ENCODE measurements at places on chromosomes 16 and 17.
A peak's percentile ranks its signal among the peaks of the same experiment; 100 is the strongest.

- no peak for DNase-seq
These were observed 3.6 kb downstream of the KCNJ2 start for GRCh38 chr17:70172923-70173322.

- peak; percentile 28 for DNase-seq
These were observed 318.3 kb downstream of the PHKB start for GRCh38 chr16:47779201-47780016.

- DNase-seq = no peak
These were observed 5.7 kb upstream of the CISD3 start for GRCh38 chr17:38724337-38724988.

GRCh38 chr17:58005728-58006559 lies 1.1 kb downstream of the SRSF1 start:
- no peak for DNase-seq

DNA sequence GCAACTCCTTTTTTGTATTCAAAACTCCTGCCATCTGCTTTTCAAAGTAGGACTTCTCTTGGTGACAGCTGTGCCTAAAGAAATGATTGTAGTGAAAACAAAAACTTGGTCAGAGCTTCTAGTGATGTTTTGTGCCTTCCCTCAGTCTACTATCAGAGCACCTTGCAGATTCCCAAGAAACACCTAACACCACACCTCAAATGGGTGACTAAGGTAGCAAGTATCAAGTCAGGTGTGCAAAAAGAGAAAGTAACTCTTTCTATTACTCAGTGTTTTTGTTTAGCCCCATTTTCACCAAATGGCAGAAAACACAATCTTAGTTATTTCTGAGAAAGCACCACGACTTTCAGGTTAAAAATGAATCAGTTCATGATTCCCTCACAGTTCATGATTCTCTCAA lies 2.0 kb upstream of the PMFBP1 start:
- no peak for DNase-seq

DNA sequence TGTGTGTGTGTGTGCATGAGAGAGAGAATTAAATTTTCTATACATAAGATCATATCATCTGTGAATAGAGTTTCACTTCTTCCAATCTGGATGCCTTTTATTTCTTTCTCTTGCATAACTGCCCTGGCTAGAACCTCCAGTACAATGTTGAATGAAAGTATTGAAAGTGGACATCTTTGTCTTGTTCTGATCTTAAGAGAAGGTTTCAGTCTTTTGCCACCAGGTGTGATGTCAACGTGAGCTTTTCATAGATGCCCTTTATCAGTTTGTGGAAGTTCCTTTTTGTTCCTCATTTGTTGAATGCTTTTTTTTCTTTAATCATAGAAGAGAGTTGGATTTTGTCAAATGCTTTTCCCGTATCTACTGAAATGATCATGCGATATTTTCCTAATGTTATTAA lies 63.3 kb downstream of the RNF213 start:
- no peak for DNase-seq

DNA sequence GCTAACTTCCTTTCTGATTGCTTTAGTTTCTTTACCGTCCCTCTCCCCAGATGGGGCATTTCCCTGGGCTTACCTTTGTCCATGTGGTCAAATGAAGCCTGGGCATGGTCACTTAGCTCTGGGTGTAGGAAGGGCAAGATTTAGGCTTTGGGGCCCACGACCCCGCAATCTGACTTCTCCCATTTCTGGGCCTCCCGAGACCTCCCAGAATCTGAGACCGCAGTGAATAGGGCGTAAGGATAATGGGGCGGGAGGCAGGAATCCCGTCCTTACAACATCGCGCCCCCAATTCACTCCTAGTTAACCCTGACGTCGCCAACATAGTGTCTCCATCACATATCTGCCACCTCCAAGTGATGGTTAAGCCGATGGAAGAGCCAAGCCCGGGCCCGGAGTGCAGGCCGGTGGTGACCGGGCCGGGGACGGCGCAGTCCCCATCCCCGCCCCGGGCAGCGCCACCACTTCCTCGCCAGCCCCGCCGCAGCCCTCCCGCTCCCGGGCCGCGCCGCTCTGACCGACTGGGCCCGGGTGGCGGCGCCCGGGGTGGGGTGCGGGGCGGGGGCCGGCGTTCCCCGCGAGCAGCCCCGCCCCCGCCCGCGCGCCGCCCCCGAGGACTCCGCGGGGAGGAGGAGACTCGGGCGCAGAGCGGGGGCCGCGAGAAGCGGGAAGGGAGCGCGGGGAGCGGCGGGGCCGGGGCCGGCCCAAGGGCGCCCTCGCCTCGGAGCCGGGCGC lies at the start of gene RHBDL3:
RHBDL3 (plus strand) TSS at position 641 of the 732 bp plus-strand sequence. CDS start 358 bp downstream, outside the sequence.
- peak; percentile 52 for DNase-seq

DNA sequence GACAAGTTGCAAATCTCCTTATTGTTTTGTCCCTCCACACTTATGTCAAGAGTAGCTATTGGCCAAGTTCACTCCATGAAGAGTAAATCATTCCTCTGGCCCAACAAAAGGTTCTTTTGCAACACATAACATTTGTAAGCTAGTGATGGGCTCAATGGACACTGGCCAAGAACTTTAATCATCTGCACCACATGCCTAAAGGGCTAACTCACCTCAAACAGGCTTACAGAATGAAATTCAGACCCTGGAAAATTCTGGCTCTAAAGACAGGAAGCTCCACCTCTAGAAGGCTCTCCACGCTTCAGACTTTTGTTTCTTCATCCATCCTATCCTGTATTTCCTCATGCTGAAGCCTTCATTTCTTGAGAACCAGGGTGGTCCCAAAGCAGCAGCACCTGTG lies 10.9 kb upstream of the ANKFN1 start:
- no peak for DNase-seq

DNA sequence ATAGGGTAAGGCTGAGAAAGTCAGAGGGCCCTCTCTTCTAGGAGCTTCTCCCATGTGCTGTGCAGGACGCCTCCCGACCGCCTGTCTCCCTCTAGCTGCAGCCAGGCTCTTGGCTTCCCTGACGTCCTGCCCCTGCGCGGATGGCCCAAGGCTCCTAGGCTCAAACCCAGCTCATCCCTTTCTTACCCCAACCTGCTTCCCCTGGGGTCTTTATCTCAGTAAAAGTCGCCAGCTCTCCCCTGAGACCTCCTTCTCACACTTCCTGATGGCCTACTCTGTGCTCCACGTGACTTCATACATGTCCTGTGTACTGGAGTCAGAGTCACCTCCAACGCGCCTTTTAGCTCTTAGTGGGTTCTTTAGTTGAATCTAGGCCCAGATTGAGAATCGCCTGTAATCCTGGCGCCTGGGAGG lies 1.1 kb upstream of the ZNF747 start:
- DNase-seq = peak; percentile 86

DNA sequence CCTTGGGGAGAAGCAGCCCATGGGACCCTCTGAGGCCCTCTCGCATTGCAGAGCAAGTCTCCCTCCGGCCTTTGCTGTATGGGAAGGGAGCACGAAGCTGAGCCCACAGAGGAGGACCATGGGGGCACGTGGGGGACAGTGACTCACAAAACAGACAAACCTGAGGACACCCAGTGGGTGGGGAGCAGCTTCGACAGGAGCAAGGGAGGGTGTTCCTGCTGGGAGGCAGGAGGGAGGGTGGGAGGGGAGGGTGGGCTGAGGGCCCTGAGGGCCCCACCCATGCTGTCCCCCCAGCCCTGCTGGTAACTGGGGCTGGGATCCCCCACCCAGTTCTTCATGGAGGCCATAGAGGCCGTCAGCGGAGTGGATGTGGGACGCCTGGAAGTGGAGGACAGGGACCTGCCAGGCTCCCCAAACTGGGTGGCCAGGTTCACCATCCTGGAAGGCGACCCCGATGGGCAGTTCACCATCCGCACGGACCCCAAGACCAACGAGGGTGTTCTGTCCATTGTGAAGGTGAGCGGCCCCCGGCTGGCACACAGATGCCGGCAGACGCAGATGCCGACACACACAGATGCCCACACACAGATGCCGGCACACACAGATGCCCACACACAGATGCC lies 12.5 kb downstream of the SLC22A31 start:
- DNase-seq = no peak

- DNase-seq = no peak
These were observed 52.1 kb upstream of the SLC12A3 start for GRCh38 chr16:56812884-56813283.

DNA sequence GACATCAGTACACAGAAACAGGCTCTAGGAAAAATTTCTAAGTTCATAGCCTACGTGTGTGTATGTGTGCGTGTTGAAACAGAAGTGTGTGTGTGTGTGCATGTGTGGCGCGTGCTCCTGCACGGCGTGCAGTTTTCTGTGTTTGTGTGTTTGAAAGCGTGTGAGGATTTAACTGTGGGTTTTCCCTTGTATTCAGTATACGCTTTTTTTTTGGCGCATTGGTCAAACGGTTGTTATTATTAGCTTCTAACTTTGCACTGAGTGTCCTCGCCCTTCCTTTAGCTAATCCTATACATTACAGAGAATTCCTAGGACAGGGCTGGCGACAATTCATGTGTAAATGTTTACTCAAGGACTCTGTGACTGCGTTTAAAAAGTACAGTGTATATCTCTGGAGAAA lies 23.0 kb downstream of the TMC6 start:
- DNase-seq = no peak

DNA sequence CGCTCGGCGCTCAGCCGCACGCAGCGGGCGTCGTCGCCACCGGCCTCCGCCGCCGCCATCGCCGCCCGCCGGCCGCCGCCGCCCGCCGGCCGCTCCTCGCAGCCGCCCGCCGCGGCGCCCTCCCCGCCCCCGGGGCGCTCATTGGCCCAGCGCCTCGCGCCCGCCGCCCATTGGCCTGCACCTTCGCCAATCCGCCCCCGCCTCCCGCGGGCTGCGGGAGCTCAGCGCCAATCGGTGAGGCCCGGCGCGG lies at the start of gene PGP:
PGP (minus strand) TSS at position 122 of the 250 bp plus-strand sequence; CDS start at position 59, 63 bp downstream.
- no peak for DNase-seq

GRCh38 chr16:86791287-86792035 lies 213.1 kb downstream of the FOXL1 start:
- DNase-seq = no peak

- DNase-seq = no peak
These were observed 16.2 kb downstream of the SMTNL2 start for GRCh38 chr17:4600563-4600962.

DNA sequence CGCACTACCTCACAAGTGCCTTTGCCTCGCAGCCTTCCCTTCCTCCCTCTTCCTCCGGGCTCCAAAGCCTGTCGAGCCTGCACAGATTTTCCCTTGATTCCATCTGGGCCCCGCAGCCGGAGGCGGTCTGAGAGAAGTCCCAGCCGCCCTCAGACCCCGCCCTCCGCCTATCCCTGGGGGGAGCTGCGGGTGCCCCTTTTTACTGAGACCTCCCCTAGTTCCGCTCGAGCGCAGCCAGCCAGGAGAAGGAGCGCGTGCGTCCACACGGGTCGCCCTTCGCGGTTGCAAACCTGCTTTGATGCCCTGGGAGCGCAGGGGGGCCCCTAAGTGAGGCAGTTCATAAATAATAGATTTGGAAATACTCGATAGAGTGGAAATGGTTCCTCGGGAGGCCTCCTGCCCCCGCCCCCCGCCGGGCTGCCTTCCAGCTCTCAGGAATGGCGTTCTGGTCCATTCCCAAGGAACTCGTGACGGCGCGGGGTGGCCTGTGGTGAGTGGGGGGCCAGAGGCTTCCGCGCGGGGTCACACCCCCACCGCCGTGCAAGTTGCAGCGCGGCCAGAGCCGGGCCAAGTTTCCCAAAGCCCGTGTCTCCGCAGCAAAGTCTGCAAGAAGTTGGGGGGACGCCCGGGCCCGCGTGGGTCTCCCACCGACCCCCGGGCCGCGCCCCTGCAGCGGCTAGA lies 610 bp downstream of the C16orf74 start:
- peak; percentile 68 for DNase-seq

DNA sequence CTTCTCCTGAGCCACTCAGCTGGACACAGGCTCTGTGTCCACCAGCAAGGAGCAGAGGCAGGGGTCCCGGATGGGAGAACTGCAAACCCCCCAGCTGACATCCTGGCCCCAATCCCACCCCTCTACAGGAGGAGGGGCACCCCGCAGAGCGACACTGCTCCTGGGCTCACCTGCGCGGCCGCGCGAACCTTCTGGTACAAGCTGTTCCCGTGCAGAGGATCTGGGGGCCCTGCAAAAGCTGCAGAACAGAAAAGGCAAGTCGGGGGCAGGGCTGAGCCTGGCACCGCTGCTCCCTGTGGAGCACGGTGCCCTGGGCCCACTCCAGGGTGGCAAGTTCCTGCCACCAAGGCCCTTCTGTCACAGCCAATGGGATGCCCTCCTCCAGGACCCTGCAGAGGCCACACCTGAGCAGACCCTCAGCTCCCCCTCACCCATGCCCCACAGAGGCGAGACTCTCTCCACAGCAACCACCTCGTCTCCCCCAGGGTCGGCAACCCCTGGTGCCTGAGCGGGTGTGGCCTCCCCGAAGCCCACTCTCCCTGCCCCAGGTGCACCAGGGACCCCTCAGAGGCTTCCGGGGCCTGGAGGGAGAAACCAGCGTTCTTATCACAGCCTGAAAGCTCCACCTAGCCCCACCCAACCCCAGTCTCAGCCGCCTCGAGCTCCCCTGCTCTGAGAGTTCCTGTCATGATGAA lies 4.9 kb downstream of the TEPSIN start:
- DNase-seq = no peak

DNA sequence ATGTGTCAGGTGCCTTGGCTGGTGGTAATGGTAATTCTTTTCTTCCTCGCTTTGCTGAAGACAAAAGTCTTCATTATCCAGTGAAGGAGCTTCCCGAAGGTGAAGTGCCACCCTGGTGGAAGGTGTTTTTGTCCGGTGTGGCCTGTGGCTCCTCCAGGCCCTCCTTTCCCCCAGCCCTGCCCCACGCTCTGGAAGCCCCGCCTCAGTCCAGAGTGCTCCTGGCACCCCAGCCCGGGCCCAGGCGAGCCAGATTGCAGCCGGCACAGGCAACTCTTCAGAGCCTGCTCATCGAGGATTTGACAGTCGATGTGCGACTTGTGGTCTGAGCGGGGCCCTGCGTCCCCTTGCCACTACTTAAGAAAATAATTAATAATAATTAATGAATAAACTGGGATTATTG lies 93.7 kb downstream of the MGAT5B start:
- DNase-seq = no peak

DNA sequence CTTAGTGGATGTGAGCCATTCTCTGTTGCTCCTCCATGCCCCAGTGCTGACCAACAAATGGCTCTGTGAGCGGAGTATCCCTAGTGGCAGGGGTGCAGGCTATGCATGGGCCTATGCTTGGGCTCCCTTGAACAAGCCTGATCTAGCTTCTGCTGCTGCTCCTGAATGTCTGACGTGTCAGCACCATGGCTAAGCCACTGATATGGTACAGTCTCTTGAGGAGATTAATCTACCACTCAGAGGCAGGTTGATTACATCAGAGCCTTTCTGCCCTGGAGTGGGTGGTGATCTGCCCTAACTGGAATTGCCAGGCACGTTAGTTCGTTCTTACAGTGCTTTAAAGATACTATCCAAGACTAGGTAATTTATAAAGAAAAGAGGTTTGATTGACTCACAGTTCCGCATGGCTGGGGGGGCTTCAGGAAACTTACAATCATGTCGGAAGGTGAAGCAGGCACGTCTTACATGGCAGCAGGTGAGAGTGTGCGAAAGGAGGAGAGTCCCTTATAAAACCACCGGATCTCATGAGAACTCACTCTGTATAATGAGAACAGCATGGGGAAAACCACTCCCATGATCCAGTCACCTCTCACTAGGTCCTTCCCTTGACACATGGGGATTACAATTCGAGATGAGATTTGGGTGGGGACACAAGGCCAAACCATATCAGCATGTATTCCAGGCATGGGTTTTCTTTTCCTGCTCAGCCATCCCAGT lies 41.5 kb upstream of the B4GALNT2 start:
- DNase-seq = no peak

- no peak for DNase-seq
These were observed 145.6 kb upstream of the RCVRN start for GRCh38 chr17:10050597-10051101.

- DNase-seq = no peak
These were observed 18.4 kb downstream of the NAGPA start for GRCh38 chr16:5015351-5015750.
